ENCODE measurements at places on chromosomes 1 and 21.

- DNase-seq: no peak
These were observed 106.3 kb downstream of the TGFB2 start for GRCh38 chr1:218451415-218451814.

DNA sequence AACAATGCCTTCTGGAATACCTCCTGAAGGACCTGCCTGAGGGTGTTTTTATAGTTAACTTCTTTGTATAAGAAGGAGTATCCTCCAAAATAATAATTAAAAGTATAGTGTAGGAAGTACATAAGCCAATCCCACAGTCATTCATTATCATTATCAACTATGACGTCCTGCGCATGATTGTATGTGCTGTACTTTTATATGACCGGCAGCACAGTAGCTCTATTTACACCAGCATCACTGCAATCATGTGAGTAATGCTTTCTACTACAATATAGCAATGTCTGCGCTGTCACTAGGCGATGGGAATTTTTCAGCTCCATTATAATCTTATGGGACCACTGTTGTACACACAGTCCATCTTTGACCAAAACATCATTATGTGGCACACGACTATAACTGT lies 72.0 kb downstream of the BEND5 start:
- no peak for DNase-seq

DNA sequence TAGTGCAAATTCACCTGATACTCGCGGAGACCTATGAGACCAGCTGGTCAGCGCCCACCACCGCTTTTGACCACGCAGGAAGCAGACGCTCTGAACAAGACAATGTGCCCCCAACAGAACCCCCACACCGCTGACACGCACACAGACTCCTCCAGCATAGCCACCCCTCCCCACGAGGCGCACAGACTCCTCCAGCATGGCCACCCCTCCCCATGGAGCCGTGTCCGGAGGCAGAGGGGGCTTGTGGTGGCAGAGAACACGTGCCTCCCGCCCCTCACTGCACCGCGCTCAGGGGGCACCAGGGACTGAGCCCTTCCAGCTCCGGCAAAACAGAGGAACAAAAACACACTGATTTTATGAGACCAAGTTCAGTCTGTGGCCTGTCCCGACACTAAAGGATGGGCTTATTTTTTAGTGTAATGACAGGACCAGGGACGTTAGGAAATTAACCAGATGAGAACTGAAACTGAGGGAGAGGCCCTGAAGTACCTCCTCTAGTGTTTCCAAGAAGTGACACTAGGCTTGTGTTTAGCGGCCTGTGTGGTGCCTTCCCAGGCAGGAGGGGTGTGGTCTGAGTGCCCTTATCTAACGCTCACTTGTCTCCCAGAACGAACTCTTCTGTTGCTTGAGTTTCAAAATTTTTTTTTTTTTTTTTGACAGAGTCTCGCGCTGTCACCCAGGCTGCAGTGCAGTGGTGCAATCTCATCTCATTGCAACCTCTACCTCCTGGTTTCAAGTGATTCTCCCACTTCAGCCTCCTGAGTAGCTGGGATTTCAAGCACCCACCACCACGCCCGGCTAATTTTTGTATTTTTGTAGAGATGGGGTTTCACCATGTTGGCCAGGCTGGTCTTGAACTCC lies 10.0 kb upstream of the AGPAT3 start:
- DNase-seq: no peak

- no peak for DNase-seq
These were observed 19.9 kb downstream of the ACOT11 start for GRCh38 chr1:54567961-54568360.

DNA sequence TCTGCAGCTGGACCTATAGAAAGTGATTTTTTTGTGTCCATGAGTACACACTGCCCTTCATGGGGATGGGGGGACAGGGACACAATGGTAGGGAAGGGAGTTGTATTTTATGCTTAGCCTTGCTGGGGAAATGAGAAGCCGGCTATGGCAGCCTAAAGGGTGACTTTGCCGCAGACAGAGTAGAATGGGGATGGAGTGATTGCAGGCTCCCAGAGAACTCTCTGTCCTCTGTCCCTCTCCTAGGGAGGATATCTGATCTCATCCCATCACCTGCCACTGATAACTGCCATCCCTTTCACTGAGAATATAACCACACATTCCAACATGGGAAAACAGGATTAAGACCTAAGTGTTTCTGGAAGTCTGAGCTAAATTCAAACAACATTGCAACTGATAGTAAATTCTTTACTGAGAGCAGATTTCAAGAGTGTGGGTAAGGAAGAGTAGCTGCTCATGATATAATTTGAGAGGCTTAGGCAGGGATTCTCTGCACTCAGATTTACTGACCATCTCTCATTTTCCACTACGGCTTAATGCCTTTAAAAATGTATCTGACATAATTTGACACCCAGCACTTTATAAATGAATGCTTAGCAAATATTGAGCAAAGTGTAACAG lies 13.9 kb downstream of the SH2D1B start:
- DNase-seq: no peak

DNA sequence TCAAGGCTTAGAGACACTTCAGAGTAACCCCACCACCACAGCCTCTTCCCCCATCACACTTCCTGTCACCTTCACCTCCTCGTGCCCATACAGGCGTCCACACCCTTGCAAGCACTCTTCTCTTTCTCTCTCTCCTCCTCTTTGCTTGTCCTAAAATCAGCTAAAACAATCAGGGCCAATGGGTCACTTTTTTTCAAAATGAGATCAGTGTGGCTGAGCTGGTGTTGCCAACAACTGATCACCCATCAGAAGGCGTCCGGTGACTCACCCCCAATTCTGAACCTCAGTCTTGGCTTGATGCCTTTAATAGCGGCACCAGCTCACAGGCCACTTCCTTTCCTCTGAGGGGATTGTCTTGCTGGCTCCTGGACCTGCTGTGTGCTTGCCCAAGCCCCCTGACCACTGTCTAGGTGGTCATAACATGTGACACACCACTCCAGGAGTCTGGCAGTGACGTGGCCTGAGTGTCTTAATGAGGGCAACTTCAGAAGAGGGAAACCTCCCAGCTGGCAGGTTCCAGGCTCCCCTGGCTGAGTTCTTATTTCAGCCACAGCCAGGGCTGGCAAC lies 1.6 kb downstream of the DRAXIN start:
- DNase-seq: peak; percentile 37

GRCh38 chr1:156372265-156372586 lies 3.2 kb downstream of the RHBG start:
- DNase-seq: no peak

GRCh38 chr1:108082738-108083562 lies 117.2 kb downstream of the SLC25A24 start:
- no peak for DNase-seq

DNA sequence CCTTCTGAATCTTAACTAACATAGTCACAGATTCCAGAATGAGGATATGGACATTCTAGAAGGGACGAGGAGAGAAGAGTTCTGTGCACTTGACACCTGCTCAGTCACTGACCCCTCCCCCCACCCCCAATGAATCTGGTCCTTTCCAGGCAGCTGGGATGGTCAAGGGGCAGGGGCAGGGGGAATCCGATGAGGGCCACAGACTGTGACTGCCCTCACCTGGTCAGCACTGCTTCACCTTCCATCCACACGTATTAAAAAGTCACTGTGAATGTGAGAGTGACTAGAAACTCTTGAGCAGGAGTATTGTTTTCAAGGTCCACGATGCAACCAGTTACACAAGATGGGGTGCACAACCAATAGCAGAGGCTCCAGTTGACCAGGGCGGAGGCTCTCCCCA lies 9.5 kb upstream of the PRAMEF12 start:
- no peak for DNase-seq

DNA sequence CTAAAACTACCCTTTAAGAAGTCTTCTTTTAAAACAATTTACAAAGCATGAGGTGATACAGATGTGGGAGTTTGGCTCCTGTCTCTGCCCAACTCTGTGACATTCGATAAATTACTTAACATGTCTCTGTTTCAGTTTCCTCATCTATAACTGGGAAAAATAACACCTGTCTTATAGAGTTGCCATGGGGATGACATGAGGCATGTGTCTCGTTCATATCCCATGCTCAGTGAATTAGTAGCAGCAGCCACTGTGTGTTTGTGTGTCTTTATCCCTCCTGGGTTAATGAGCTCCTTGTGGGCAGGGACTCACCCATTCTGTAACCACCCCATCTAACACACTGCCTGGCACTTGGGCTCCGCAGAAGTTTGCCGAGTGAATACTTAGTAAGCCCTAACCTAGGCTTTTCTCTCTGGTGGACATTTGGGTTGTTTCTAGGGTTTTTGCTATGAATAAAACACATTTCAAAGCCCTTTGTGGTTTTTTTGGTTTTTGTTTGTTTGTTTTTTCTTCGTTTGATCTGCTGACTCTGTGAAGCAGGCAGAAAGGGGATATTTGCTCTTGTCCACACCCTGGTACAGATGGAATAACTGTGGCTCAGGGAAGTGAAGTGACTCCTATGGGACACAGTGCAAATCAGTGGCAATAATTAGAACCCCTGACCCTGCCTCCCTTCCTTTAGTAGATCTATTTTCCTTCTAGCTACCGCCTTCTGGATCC lies 797 bp upstream of the KCNJ9 start:
- no peak for DNase-seq

DNA sequence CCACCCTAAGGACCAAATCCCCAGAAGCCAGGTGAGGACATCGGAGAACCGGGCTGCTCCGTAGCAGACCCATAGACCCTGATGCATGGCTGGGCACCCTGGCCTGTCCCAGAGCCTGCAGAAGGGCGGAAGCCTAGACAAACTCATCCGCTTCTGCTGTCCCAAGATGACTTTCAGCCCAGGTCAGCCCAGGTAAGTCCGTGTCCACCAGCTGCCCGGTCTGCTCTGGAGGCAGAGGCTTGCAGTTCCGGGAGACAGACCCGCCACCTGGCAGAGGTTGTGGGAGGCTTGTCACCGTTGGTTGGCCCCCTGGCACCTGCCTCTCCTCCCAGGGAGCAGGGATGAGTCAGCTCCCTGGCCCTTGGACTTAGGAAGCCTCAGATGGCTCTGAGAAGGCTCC lies 22.8 kb upstream of the POFUT2 start:
- no peak for DNase-seq

Measured in skeletal muscle cell (primary cell).